ENCODE measurements at places on chromosomes 6 and 20. TPM values are rescaled to one million over a fixed set of nuclear protein-coding genes. Genes with fewer than 3 reads are reported as not detected.

- DNase-seq: no peak
Measured at GRCh38 chr6:6665555-6666243, 77.2 kb downstream of the LY86 start.

TBX18 gene
- total RNA-seq: 26.1 TPM

DNA sequence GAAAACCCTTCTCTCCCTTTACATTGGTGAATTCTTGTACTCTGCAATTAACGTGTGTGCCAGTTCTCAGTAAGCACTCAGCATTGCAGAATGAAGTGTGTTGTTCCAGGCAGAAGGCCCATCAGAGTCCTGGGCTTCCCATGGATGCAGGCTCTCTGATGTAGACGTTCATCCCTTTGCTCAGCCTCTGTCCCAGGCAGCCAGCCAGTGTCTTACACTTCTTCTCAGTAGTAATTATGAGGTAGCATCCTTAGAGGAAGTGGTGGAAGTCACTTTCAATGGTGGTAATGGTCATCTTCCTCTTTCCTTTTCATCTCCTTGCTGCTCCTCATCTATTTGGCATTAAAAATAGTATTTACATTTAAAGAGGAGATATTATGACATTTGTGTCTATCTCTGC is 66.7 kb upstream of the FYN start:
- DNase-seq: no peak

DNA sequence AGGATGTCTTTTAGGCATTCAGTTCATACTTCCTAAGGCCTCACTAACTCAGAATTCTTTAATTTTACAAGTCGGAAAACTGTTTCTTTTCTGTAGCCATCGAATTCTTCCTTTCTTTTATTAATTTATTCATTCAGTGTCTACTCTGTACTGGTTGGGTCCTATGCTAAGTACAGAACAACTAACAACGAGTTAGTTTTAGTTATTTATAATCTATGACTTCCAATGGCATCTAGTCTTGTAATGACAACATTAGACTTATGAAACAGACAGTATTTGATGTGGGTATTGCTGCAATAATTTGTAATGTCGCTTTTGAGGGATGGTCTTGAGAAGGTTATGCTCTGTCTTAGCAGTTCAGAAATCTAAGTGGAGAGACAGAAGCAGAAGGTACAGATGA is 55.3 kb upstream of the TINAG start:
- DNase-seq: no peak

Measured in LHCN-M2 (cell line).